ENCODE measurements at places on chromosomes 6 and 20.

DNA sequence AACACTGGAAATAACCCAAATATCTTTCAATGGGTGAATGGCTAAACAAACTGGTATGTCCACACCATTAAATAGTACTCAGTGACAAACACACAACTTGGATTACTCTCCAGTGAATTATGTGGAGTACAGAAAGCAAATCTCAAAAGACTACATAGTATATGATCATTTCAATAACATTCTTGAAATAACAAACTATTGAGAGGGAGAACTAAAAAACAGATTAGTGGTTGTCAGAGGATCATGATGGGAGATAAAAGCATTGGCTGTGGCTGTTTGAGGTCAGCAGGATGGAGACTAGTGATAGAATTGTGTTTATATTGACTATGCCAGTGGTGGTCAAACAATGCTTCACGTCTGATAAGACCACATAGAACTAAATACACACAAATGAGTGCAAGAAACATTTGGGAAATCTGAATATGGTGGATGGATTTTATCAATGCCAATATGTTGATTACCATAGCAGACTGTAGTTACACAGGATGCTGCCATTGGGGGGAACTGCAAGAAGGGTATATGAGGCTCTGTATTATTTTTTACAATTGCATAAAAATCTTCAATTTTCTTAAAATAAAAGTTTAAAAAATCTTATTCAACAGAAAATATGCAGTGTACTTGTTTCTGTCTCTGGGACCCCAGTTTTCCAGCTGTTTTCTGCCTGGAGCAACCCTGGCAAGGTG, 242.0 kb downstream of the TBXT start:
- no peak for DNase-seq

GRCh38 chr6:169885831-169886230, 134.4 kb downstream of the ERMARD start:
- no peak for DNase-seq

DNA sequence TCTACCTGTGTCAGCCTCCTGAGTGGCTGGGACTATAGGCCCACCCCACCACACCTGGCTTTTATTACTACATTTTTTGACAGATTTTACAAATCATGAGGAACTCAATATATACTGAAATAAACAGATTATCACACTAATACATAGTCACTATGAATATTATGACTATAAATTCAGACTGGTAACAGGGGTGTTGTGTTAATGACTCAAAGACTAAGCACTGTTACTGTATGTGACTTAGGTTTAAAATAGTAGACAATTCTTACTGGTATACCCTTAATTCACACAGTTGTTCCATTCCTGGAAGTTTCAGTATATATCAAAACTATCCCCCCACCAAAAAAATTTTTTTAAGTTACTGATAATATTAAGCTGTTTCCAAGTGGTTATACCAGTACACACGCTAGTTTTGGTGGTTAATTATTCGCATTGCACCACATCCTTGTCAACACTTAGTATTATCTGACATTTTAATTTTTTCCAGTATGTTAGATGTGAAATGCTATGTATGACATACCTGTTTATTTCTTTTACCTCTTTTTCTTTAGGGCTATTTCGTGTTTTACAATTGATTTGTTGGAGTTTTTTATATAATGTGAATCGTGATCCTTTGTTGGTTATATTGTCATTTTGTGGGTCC, 34.4 kb upstream of the C20orf144 start:
- DNase-seq, result no peak

GRCh38 chr6:116087437-116088027, 13.1 kb upstream of the NT5DC1 start:
- DNase-seq, result peak; percentile 86

DNA sequence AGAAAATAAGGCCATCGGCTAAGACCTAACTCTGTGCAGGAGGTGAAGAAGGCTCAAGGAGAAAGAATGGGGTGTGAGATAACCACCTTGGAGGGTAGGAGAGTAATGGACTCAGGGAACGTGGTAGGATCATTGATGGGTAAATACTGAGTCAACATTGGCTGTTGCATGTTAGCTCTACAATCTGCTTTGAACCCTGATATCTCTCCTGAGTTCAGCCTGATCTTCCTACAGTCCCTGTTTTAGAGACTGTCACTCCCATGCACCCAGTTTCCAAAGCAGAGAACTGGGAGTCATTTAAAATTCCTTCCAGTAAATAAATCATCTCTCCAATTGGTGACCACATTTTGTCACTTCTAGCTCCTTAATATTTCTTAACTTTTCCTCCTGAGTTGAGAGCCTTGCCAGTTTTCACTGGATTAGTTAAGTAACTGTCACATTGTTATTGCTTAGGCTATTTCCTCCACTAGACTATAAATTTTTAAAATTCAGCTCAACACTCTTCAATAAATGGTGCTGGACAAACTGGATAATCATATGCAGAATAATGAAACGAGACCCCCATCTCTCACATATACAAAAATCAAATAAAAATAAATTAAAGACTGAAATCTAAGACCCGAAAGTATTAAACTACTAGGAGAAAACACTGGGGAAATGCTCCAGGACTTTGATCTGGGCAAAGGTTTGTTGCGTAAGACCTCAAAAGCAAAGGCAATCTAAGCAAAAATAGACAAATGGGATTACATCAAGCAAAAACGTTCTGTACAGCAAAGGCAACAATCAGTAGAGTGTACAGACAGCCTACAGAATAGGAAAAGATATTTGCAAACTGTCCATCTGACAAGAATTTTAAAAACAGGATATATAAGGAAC, 138.9 kb upstream of the TMEM170B start:
- DNase-seq, result no peak
